Activated CD8-positive, alpha-beta memory T cell treated with anti-CD3 and anti-CD28 coated beads, Interleukin-2, amount 50 U/mL, for 48 hours (primary cell): ENCODE measurements at places on chromosomes 13 and 19.

- no peak for DNase-seq
Measured at GRCh38 chr13:110493613-110494012, 67.9 kb downstream of the RAB20 start.

- DNase-seq: no peak
Measured at GRCh38 chr13:66559093-66559492, 671.0 kb downstream of the PCDH9 start.

DNA sequence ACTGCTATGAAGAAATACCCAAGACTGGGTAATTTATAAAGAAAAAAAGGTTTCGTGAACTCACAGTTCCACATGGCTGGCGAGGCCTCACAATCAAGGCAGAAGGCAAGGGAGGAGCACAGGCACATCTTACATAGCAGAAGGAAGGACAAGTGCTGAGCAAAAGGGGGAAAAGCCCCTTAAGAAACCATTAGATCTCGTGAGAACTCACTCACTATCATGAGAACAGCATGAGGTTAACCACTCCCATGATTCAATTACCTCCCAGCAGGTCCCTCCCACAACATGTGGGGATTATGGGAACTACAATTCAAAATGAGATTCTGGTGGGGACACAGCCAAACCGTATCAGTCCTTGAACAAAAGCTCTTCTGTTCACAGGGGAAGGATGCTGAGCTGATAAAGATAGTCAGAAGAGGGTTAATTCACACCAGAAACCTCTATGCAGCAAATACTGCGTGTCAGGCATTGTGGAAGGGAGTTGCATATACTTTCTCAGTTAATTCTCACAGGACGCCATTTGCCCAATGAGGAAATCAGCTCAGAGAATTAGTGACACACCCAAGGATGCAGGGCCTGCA lies 246.2 kb downstream of the FOXO1 start:
- DNase-seq: no peak

DNA sequence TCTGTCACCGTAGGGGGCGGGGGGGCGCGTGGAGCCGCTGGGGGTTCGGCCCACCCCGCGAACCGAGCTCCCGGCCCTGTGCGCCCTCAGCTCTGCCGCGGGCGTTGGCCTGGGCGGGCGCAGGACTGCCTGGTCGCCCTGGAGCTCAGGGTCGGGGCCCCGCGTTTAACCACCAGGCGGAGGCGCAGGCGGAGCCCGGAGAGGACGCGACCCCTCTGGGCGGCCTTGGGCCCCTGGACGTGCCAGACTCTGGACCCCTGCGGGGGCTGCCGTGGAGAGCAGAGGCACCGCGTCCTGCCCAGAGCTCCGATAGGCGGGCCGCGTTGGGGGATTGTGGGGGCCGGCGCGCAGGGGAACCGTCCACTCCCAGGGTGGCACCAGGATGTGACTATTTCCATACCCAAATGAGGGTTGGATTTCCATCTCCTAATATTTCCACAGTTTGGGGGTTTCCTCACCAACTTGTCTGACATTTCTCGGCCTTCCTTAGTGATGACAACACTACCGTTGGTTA lies 13.0 kb upstream of the USP29 start:
- no peak for DNase-seq

DNA sequence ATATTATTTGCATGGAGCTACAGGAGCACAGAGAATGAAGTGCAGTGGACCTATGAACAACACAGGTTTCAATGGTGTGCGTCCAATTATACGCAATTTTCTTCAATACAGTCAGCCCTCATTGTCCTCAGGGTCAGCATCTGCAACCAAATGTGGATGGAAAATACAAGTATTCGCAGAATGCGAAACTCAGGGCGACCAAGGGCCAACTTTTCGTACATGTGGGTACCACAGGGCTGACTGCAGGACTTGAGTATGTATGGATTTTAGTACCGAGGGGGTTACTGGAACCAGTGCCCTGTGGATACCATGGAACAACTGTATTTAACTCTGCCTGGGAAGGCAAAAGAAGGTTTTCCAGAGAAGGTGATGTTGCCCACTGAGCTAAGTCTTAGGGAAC lies 10.2 kb downstream of the LCP1 start:
- no peak for DNase-seq

GRCh38 chr13:46622630-46623256 lies 69.8 kb downstream of the LRCH1 start:
- no peak for DNase-seq

GRCh38 chr19:8451885-8452284 lies 7.1 kb downstream of the HNRNPM start:
- no peak for DNase-seq

GRCh38 chr13:106173346-106173745 lies 362.1 kb downstream of the EFNB2 start:
- DNase-seq: no peak

DNA sequence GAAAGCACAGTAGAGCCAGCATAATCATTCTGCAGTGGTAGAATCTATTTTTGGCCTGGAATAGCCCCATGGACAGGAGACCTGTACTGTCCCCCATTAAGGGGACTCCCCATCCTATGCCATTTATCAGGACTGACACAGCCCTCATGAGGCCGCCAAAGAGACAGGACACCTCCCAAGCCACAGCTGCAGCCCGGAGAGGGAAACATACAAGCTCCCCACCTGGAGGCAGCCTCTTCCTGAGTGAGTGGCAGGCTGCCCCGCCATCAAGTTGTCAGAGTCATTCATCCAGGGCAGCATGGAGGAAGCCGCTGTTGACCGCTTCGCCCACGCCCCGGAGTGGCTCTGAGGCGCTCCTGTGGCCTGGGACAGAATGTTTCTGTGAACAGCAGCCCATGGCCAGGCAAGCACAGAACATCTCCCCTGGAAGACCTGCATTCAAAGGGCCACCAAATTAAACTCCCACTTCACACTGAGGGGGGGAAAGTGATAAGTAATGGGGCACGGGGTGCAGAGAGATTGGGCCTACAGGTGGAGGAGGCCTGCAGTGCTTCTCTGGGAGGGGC lies 111.3 kb downstream of the ZDHHC20 start:
- DNase-seq: no peak

DNA sequence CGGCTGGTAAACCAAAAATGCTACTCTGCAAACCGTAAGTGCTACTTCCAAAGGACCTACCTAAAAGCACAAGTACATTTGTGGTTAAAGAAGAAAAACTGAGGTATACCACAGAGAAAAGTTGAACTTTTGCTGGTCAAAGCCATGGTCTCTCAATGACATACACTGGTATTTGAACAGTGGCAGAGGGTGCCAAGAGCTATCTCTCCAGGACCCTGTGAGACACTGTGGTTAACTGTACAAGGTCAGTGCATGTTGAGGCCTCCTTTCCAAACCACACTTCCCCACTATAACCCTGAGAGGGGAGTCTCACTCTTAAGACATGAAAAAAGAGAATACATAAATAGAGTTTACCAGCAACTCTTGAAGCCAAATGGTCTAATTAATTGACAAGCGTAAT lies 49.5 kb downstream of the COL4A1 start:
- DNase-seq: no peak
